ENCODE measurements at places on chromosomes 4 and X.

- no peak for DNase-seq
Measured at GRCh38 chr4:27881705-27882104, 1021.1 kb downstream of the STIM2 start.

DNA sequence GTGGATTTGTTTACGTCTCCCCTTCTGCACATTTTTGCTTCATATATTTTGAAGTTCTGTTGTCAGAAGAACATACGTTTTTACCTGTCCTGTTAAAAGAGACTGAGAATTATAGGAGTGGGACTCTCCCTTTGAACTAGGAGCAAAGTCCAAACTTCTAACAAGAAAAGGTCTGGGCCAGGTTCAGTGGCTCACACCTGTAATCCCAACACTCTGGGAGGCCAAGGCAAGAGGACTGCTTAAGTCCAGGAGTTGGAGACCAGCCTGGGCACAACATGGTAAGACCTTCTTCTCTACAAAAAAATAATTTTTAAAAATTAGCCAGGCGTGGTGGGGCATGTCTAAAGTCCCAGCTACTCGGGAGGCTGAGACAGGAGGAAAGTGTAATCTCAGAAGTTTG is 15.8 kb downstream of the LIN54 start:
- no peak for DNase-seq

- no peak for DNase-seq
Measured at GRCh38 chr4:153799694-153800074, 10.8 kb upstream of the SFRP2 start.

DNA sequence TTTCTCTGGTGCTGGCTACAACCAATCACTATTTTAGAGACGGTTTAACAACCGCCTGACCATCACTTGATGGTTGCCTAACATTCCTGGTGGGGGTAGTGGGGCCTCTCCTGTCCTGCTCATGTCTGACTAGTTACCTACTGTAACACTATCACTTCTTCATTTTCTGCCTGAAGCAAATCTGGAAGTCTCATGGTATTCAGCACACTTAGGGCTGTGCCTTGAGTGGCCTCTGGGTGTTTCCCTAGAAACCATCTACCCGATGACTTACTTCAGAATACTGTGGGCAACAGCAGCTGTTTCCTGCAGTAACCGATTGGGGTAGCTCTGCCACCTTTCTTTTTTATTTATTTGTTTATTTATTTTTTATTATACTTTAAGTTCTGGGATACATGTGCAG is 880.1 kb upstream of the INTU start:
- DNase-seq = no peak

- DNase-seq = no peak
Measured at GRCh38 chr4:139736274-139736660, 70.6 kb downstream of the MGST2 start.

DNA sequence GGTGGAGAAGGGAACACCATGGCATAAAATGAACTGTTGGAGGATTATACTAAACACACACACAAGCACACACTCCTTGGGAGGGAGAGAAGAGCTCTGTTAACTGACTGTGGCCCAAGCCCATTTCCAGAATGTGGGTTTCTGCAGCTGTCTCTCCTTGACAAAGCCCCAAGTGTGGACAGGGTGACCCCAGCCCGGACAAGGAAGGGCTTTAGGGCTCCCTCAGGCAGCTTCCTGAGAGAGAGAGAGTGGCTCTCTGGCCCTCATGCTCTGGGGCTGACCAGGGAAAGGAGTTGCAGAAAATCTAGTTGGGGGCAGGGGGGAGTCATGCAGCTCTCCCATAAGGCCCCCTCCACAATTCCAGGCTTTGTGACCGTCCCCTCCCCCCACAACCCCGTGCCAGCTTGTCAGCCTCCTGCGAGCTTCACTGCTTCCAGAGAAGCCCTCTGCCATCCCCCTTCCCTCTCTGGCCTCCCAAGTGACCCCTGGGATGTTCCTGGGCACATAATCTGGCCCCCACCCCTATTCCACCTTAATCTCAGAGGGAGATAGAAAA is 590 bp downstream of the ARHGEF9 start:
- DNase-seq = no peak

DNA sequence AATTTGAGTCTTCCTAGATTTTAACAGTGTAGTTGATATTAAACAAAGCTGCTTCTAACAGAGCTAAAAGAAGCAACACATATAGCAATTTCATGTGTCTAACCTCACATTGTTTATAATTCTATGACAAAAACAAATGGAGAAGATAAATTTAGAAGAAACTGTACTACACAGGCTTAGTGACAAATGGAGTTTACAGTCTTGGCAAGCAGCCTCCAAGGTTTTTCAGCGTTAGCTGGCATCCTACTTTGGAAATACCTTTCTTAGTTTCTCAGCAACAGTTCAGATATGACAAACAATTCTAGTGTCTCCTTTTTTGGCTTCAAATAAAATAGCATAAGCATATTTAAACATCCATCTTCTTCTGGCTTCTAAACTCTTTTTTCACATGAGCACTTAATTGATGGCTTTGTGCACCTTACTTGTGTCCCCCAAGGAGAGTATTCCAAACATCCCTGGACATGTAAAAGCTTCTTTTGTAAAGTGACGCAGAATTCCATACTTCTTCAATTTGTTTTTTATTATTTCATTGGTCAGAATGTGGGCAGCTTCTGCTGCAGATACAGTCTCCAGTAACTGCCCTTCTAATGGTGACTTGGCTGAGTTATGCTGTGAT is 249.8 kb downstream of the ANTXR2 start:
- DNase-seq = no peak
